ENCODE measurements at places on chromosomes 4 and X.

DNA sequence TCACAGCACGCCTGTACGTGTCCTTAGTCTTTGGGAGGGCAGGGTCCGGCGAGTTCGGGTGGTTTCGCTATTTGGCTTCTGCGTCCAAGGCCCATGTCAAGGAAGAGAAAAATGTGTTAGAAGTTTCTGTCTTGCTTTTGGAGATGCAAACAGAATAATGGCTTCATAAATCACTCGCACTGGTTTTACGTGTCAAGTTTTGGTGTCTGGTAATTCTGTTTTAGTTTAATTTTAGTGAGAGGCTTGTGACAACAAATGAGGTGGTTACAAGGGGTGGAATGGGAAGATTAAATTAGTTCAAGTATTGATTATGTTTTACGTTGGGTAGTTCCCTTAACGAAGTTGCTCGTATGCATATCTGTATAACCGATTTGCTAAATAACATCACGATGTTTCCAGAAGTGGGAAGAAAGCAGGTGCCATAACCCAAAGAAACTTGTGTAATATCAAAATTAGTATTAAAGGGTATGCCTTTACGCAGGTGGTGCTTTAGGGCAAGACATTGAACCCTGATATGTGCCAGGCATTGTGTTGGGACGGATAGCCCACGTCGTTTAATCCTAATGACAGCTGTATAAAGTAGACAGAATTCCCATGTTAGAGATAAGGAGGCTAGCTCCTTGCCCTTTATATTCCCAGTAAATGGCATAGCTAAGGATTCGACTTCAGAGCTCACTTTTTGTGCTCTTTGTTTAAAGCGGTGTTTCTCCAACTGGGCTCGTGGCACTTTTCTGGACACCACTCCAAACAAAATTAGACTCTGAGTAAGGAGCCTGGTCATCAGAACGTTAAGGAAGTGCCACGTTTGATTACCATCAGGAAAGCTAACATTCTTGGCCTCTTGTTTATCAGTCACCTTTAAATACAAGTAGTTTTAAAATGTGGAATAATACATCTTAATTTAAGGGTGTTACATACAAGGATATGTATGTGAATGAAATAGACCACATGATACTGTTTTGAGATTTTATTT, 843 bp downstream of the RPL34 start:
- DNase-seq: no peak

DNA sequence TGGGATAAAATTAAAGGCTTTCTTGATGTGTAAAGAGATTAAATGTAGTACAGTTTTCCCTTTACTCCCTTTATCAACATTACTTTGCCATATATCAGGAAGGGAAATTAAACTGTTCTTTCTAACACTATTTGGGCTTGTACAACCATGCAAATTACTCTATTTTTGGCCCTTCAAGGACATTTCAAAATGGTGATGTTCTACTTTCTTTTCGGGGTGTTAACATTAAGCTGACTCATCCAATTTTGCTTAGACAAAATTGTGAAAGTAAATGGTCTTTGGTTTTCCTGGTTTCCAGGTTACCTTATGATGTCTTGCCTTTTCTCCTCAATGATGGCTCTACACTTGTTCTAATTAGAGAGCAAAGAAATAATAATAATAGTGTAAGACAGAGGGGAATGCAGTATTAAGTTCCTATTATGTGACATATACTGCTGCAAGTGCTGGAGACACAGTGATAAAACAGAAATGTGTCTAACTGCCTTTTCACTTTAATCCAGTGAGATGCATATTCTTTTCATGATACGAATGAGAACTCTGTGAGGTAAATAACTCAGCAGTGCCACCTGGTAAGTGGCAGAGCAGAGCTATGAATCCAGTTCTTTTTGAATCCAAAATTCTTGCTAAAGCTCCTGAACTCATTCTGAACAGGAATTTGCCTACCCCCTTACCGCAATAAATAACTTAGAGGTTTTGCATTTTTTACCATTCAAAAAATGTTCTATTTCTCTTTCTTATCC, 35.7 kb upstream of the PDE5A start:
- DNase-seq: peak; percentile 33

GRCh38 chrX:53000447-53001135, 42.3 kb upstream of the FAM156A start:
- no peak for DNase-seq

DNA sequence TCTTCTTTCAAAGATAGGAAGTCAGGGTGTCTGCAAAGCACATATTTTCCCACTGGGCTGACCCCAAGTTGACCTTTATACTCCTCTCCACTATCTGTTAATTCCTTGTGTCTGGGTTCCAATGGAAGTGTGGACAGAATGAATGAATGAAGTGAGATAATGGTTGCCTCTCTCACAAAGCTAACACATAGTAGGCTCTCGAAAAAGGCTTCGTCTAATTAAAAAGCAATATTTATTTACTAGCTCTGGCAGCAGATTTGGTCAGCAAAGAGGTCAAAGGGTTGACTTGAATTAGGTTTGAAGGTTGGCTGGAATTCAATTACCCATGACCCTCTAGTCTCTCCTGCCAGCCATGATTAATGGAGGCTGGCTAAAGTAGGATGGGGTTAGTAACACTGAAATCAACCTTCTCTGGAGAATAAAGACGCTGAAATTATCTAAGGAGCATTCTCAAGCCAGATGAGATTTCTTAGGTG, 280.3 kb upstream of the KLF3 start:
- no peak for DNase-seq

- DNase-seq: peak; percentile 98
Observed at GRCh38 chr4:57102050-57102624, 8.0 kb downstream of the IGFBP7 start.

DNA sequence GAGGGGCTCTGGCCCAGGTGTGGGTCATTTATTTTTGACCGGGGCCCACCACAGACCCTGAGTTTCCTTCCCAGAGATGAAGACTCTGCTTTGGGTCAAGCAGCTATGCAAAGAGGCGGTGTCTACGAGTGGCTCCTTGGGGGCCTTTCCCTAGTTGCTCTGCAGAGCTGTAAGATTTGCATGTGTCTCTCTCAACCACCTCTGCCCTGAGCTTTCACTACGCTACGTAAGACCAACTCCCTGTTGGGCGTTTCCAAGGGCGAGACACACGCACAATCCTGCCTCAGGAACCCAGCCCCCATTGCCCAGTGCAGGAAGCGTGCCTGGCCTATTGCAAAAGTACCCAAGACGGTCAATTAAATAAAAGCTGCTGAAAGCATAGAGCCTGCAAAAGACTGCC, 10.0 kb upstream of the ANOS1 start:
- DNase-seq: no peak

DNA sequence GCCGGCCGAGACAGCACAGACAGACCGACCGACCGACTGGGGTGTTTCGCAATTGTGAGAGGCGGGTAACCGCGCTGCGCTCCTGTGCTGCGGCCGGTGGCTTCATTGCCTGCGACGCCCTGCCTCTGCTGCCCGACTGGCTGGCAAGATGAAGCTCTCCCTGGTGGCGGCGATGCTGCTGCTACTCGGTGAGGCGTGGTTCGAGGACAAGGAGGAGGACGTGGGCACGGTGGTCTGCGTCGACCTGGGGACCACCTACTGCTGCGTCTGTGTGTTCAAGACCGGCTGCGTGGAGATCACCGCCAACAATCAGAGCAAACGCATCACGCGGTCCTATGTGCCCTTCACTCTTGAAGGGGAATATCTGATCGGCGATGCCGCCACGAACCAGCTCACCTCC, 565.7 kb upstream of the SMIM31 start:
- DNase-seq: no peak

DNA sequence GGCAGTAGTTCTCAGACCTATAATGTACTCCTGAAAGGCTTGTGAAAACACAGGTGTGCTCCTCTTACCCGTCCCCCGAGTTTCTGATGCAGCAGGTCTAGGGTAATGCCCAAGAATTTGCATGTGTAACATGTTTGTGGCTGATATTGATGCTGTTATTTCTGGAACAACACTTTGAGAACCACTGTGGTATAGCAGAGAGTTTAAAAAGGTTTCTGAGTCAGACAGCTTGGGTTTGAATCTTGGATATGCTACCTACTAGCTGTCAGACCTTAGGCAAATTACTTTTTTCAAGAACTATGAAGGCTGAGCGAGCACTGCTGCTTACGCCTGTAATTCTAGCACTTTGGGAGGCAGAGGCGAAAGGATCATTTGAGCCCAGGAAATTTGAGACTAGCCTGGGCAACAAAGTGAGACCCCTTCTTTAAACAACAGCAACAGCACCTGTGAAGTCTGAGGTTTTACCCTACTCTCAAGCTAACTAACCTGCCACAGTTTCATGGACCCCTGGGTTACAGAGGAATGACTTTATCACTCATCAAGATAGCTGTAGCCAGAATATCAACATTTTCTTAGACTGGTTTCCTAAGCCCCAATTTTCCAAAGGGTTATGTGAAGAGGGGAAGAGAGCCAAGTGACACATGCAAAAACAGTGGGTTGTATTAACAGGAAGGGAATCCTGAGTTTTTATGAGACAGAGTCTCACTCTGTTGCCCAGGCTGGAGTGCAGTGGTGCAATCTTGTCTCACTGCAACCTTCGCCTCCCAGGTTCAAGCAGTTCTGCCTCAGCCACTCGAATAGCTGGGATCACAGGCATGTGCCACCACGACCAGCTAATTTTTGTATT, 5.1 kb downstream of the AFF1 start:
- no peak for DNase-seq

DNA sequence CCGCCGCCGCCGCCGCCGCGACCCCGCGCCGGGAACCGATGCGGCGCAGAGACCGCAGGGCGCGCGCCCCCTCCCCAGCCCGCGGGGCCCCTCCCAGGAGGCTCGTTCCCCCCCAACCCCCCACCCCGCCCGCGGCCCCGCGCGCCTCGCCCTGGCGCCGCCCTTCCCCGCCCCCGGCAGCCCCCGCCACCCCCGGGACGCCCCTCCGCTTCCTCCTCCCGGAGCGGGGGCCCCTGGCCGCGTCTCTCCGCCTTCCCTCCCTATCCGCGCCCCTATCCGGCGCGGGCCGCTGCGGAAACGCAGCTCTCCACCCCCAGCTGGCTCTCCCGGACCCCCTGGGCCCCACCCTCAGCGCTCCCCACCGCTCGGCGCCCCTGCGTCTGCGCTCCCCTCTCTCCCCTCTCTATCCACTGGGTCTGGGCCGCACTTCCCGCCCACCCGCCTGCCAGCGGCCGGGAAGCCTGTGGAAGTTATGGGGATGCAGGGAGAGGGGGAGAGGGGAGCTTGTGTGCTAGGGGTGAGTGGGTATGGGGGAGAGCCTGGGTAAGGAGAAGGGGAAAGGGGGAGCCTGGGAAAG, at the start of gene TMEM271:
Gene TMEM271, minus strand, starts transcription at position 51 of the 577 bp plus-strand sequence. CDS start 233 bp downstream, outside the sequence.
- no peak for DNase-seq

GRCh38 chrX:34638116-34638515, 19.0 kb downstream of the TMEM47 start:
- peak; percentile 70 for DNase-seq

DNA sequence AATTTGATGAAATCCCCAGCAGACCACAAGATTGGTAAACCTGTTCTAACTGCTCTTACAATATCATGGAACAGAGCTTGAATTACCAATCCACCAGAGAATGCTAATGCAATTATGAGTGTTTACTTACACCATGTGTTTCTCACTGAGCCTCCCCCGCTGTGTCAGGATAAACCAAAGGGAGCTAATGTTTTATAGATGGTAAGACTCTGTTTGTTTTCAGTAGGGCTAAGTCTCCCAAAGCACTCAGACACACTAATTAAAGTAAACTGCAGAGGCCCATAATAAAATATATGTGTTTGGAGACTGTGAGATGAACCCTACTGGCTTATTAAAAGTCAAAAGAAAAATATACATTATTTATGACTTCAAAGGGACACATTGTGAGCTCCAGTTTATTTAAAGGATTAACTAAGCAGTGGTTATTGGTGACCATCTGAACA, 261.7 kb upstream of the FAM241A start:
- peak; percentile 1 for DNase-seq

DNA sequence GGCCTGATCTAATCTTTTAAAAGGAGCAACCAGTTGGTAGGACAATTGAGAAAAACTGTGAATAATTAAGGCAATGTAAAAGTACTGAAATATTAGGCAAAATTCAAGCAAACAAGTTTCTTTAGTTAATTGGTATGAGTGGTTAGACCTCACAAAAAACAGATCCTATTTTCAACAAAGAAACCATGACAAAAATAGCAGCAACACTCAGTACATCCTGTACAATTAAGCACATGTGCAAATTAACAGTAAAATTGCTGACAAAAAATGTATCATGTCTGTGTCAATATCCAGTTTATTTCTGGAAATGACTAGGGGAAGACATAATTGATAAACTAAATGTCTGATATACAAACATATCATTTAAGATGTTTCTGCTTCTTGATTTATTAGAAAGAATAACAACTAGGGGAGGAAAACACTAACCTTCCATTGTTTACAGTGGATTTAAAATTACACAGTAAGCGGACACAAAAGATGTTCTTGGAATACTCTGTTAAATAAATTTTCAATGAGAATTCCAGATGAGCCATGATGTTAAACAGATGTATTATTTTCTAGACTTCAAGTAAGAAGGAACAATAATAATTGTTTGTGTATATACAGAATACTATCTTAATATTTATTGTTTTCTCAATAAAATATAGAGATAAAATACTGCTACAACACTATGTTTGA, 638.9 kb downstream of the SPRY1 start:
- DNase-seq: no peak

GRCh38 chr4:113586072-113586471, 175.5 kb downstream of the CAMK2D start:
- peak; percentile 13 for DNase-seq

- DNase-seq: peak; percentile 2
Observed at GRCh38 chrX:155215443-155216178, 649 bp upstream of the VBP1 start.

DNA sequence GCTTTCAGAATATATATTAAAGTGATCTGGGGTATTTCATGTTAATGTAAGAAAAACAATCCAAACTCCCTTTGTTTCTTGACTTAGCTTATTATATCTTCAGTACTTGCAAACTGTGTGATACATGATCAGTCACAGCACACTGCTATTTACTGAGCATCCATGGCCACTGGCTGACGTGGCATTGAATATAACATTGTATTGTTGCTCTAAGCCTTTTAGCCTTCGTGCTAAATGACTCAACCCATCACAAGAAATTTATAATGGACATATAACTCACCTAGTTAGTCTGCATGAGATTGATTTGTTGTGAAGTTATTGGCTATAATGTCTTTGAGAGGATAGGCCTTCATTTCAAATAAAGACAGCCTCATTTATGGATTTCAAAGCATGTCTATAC, 642.6 kb downstream of the IL1RAPL1 start:
- no peak for DNase-seq

GRCh38 chr4:61273233-61273632, 73.1 kb downstream of the ADGRL3 start:
- DNase-seq: peak; percentile 49

- DNase-seq: peak; percentile 43
Observed at GRCh38 chr4:154082760-154083535, 294.1 kb upstream of the SFRP2 start.

DNA sequence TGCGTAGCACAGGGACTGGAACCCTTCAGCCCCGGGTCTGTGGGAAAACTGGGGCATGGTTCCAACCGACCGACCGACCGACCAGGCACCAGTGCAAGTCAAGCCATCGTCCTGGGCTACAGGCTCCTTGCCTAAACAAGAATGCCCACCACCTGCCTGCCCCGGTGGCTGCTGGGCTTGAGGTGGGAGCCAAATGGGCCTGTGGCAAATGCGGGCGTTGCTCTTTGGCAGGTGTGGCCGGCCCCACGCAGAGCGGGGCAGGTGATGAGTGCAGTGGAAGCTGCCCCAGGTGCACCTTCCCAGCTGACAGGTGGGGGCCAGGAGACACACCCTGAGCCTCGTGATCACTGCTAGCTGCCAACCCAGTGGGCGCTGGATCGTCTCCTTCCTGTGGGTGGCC, 77.9 kb downstream of the MTMR1 start:
- DNase-seq: no peak

GRCh38 chrX:32825009-32825408, 386.3 kb downstream of the DMD start:
- no peak for DNase-seq

Measured in choroid plexus epithelial cell (primary cell).